LNCaP clone FGC (cell line): ENCODE measurements at places on chromosomes 12 and 14.

- DNase-seq = peak; percentile 80
Observed at GRCh38 chr14:32808644-32809043, 130.0 kb upstream of the NPAS3 start.

DNA sequence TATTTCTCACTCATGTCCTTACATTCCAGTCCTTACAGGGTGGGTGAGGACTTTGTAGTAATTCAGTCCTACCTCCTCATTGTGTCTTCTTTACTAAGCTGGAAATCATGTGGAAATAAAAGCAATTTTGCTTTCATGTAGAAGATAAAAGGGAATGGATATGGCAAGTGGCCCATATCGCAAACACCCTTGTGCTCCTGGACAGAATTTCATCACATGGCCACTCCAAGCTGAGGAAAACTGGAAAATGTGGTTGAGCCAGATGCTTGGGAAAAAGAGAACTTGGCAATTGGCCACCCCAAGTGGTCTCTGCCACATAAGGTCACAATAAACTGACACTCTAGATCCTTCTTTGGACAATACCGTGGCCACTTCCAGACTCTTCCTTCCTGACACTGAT is 64.2 kb upstream of the IFNG-AS1 start:
- DNase-seq = peak; percentile 34

DNA sequence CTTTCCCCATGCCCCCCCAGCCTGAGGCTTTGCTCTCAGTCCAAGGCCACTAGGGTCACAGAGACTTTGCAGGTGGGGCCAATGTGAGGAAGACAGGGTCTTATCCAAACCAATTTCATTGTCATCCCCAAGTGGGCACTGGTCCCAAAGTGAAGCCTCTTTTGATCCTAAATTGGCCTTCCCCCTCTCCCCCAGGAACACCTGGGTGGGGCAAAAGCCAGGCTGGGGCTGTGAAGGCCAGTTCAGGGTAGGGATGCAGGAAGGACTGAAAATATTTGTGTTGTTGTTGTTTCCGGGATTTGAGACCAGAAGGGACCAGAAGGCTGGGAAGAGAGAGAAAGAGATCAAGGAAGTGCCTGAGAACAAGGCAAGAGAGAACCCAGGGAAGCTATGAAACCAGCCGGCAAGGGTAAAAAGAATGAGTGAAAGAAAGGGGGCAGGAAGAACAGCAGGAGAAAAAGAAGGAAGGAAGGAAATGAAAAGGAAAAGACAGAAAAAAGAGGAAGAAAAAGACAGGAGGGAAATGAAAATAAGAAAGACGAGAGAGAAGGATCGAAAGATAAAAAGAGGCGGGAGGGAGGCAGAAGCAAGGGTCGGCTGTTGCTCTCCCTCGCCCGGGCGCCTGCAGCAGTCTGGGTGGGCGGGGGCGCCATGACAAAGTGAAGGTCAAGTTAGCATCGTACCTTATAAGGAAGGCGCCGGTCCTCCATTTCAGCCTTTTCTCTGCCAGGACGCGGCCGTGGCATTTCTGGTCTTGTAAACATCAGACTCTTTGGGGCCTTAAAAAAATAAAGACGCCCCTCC is 7.4 kb upstream of the HOXC11 start:
- no peak for DNase-seq

- DNase-seq = no peak
Observed at GRCh38 chr12:95083471-95083870, 10.1 kb upstream of the NR2C1 start.

DNA sequence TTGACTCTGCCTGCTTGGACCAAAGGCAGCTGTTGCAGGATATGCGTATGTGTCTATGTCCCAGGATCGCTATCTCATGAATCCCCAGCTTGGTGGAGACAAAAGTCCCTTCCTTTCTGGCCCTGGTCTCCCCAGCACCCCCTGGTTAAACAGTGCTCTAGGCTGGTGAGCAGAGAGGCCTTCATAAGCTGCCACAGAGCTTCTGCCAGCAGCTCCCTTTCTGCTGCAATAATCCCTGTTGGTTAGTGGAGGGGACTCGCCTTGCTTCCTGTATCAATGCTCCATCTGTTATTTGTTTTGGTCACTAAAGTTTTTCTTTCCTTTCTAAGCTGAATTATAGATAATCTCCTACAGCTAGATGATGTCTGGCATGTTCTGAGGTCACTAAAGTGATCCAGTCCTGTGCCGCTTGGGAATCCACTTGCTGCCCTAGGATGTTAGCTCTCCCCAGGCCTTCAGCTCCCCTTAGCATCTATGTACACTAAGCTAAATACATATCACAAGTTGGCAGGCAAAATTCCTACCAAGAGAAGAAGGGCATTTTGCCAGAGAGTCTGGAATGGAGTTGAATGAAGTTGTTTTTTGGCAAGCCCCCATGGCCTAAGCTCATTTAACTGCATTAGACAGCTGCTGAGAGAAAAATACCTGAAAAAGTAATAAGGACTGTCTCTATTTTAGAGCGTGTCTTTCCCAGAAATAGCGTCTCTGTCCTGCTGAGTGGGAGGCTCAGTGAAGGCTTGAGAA is 47.8 kb downstream of the RDH12 start:
- DNase-seq = no peak

- no peak for DNase-seq
Observed at GRCh38 chr12:3600039-3600720, 109.2 kb downstream of the PRMT8 start.

GRCh38 chr14:46230540-46230939 is 421.0 kb downstream of the RPL10L start:
- DNase-seq = no peak

- DNase-seq = peak; percentile 51
Observed at GRCh38 chr12:112992541-112993398, 14.5 kb downstream of the OAS2 start.

GRCh38 chr12:93059925-93060665 is 131.0 kb upstream of the EEA1 start:
- DNase-seq = no peak
